ENCODE measurements at places on chromosomes 3 and 15. TPM values are rescaled to one million over a fixed set of nuclear protein-coding genes. Genes with fewer than 3 reads are reported as not detected.

DNA sequence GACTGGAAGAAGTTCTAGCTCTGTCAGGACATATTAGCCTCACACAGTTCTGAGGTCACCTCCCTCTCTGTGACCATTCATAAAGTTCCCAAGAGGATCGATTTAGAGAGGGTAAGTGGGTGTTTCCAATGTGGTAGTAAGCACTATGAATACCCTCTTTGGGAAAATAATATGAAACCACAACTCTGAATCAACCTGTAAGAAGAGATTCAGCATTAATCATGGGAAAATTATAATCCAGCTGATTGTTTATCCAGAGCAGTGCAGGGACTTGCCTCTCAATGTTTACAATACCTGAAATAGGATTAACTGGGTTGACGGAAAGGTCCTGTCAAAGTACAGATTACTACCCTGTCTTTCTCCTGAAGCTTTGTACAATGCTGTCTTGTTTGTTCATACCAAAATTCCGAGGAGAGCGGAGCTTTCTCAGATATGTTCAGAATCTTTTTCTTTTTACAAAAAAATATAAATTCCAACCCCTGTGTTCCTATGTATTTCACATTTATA, 302.9 kb upstream of the DPPA4 start:
- no peaks in the 10 kb centered on the region for H3K4me1 ChIP-seq
- no peak for DNase-seq
- no peak overlapping the region for H3K27ac ChIP-seq

- no peak overlapping the region for H3K4me3 ChIP-seq
- H3K36me3 ChIP-seq, result no peaks in the 10 kb centered on the region
- H3K27ac ChIP-seq, result no peak overlapping the region
These were observed 285.4 kb downstream of the ZBTB20 start for GRCh38 chr3:114861666-114862065.

DNA sequence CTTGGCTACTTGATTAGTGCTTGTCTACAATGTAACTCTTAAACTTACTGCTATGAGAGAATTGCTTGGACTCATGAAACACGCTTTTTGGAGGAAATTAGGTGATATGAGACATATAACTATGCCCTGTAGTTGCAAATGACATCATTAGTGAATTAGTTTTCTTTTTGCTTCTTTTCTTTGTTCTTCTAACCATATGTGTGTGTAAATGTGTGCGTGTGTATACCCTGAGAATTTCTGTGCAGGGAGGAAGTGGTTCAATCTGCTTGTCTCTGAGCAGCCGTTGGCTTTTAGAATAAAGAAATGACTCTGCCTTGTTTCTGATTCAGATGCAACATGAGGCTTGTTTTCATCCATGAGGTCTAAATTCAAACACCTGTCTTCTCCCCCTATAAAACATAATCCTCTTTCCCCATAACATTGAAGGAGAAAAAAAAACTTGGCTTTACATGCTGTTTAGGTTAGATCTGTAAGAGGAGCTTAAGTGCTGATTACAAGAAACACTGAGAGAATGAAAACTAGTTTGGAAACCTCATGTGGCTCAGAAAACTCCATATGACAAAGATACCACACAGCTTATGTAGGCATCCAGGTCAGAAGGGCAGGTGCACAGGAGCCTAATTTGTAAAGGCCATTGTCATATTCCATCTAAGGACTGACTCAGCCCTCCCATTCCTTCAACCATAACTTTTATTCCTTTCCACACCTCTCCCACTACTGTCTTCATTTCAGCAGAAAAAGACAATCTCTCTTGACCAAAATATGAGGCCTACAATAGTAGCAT, 30.5 kb upstream of the BLM start:
- peaks cover 29% of the 10 kb centered on the region for H3K4me1 ChIP-seq
- no peaks in the 10 kb centered on the region for H3K36me3 ChIP-seq
- DNase-seq, result peak; percentile 14

GRCh38 chr3:23805633-23806533, at the start of gene UBE2E1:
TSS of gene UBE2E1 (plus strand) at chr3:23805955. CDS start at chr3:23807270, 1,315 bp downstream.
- peaks cover 8% of the 10 kb centered on the region for H3K36me3 ChIP-seq
- peak within 1 kb of the TSS; percentile 99 for H3K4me3 ChIP-seq
- peak; percentile 81 for DNase-seq
- H3K27me3 ChIP-seq, result no peaks in the 10 kb centered on the region

GRCh38 chr15:75208501-75209288, 7.0 kb downstream of the C15orf39 start:
- no peaks in the 10 kb centered on the region for H3K27me3 ChIP-seq
- no peak overlapping the region for H3K27ac ChIP-seq
- DNase-seq, result no peak
- H3K4me1 ChIP-seq, result peaks cover 16% of the 10 kb centered on the region

DNA sequence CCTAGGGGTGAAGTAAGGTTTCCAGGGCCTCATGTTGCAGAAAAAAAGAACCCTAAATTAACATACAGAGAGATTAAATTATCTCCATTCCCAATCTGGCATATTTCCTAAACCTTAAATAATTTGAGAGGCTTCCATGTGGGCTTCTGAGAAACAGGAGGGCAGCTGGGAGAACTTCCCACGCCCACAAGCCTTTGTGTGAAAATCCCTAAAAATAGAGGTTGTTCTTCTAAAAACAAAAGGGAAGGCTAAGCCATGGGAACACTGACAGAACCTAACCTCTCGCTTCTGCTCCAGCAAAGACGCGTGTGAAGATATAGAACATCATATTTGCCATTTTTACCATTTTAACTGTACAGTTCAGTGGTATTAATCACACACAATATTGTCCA, 812 bp upstream of the SLC12A8 start:
- DNase-seq, result no peak
- H3K36me3 ChIP-seq, result no peaks in the 10 kb centered on the region
- no peak overlapping the region for H3K27ac ChIP-seq

DNA sequence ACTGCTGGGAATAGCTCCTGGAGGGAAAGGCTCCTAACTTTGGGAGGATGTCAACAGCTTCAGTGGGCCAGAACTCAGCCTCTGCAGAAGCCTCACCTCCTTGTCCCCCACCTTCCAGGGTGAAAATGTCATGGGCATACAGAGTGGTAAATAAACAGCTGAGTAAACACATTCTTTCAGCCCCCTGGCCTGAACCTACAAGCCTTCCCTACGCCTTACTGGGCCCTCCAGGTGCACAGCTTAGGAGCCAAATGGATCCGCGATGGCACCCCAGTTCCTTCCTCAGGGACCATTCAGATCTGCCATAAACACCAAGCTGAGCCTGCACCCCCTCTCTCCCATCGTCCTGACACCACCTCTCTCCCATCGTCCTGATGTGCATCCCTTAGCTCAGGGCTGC, 126.2 kb upstream of the IGF1R start:
- H3K27ac ChIP-seq, result no peak overlapping the region
- H3K36me3 ChIP-seq, result no peaks in the 10 kb centered on the region
- H3K27me3 ChIP-seq, result no peaks in the 10 kb centered on the region
- H3K4me1 ChIP-seq, result peaks cover 5% of the 10 kb centered on the region

DNA sequence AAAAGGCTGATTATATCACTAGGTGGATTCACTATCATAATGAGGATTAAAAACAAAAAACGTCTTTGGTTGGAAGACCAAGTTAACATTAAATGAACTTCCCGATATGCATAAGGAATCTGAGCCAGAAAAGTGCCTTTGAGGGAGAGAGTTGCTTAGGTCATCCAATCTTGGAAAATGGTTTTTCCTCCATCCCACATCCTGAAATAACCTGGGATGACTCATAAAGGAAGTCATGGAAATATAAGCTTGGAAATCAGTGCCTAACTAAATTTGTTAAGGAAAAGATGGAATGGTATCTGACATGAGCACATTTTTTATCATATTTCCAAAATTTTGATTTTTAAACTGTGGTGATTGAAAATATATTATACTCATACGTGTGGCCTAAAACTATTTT, 66.0 kb downstream of the KBTBD8 start:
- peaks cover 6% of the 10 kb centered on the region for H3K4me1 ChIP-seq
- H3K27me3 ChIP-seq, result no peaks in the 10 kb centered on the region
- DNase-seq, result no peak
- H3K36me3 ChIP-seq, result peaks cover 7% of the 10 kb centered on the region

DNA sequence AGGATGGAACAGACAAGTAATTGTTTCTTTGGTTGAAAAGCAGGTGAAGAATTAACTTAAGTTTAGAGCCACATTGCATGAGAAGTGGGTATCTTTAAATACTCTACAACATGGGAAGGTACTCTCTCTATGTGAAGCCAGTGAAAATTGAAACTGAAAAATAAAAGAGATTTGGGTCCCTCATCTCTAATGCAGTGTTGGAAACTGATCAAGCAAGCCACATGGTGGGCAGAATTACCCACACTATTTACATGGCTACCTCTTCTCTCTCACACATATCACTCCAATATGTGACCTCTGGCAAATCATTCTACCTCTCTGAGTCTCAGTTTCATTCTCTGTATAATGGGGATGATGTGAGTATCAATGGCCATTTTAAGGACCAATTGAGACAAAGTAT, 339.0 kb downstream of the IL5RA start:
- H3K4me3 ChIP-seq, result no peak overlapping the region
- no peak for DNase-seq
- no peaks in the 10 kb centered on the region for H3K27me3 ChIP-seq
- no peak overlapping the region for H3K27ac ChIP-seq

DNA sequence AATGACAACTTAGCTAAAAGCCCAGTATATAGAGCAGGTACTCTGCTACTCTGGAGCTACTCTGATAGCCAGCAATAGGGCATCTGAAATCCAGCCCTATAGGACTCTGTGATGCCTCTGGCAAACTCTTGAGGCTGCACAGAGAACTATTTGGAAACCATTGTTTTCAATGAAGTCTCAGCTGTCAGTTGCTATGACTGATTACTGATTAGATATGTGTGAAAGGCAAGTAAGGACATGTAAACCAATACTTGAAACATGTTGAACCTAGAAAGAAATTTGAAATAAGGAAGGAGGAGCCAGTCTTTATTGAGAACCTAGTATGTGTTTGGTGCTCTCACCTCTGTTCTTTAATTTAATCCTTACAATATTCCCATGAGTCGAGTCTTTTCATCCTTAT, 40.2 kb upstream of the CRTC3 start:
- peak overlapping the region; percentile 12 for H3K27ac ChIP-seq
- H3K36me3 ChIP-seq, result peaks cover 55% of the 10 kb centered on the region
- no peak overlapping the region for H3K4me3 ChIP-seq
- no peak for DNase-seq
- no peaks in the 10 kb centered on the region for H3K27me3 ChIP-seq

DNA sequence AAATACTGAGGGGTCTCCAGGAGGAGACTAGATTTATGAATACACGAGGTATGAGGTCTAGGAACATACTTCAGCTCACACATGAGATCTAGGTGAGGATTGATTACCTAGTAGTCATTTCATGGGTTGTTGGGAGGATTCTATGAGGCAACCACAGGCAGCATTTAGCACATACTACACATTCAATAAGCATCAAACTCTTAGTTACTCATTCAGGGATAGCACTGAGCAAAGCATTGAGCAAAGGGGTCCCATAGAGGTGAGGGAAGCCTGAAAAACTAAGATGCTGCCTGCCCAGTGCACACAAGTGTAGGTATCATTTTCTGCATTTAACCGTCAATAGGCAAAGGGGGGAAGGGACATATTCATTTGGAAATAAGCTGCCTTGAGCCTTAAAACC, 4.5 kb downstream of the CCR5 start:
- no peak for DNase-seq
- no peak overlapping the region for H3K4me3 ChIP-seq
- H3K4me1 ChIP-seq, result peaks cover 16% of the 10 kb centered on the region
- H3K36me3 ChIP-seq, result no peaks in the 10 kb centered on the region

GRCh38 chr3:38327335-38328009, 19.1 kb upstream of the XYLB start:
- H3K27me3 ChIP-seq, result peaks cover 35% of the 10 kb centered on the region
- H3K4me3 ChIP-seq, result no peak overlapping the region
- no peaks in the 10 kb centered on the region for H3K36me3 ChIP-seq
- DNase-seq, result no peak
- no peak overlapping the region for H3K27ac ChIP-seq
- no peaks in the 10 kb centered on the region for H3K4me1 ChIP-seq

GRCh38 chr15:65194826-65195547, 9.8 kb upstream of the CLPX start:
- DNase-seq, result no peak
- H3K36me3 ChIP-seq, result no peaks in the 10 kb centered on the region
- no peaks in the 10 kb centered on the region for H3K4me1 ChIP-seq
- H3K27ac ChIP-seq, result peak overlapping the region; percentile 39

GRCh38 chr3:55588146-55588765, 101.2 kb upstream of the WNT5A start:
- no peak overlapping the region for H3K4me3 ChIP-seq
- no peak overlapping the region for H3K27ac ChIP-seq
- DNase-seq, result no peak
- no peaks in the 10 kb centered on the region for H3K36me3 ChIP-seq

GRCh38 chr3:150106740-150107428, 136.2 kb upstream of the PFN2 start:
- H3K36me3 ChIP-seq, result no peaks in the 10 kb centered on the region
- DNase-seq, result no peak
- H3K4me1 ChIP-seq, result no peaks in the 10 kb centered on the region
- no peaks in the 10 kb centered on the region for H3K27me3 ChIP-seq

- H3K27ac ChIP-seq, result no peak overlapping the region
- H3K27me3 ChIP-seq, result peaks cover 7% of the 10 kb centered on the region
These were observed 293.3 kb upstream of the THBS1 start for GRCh38 chr15:39287322-39288195.

- H3K36me3 ChIP-seq, result no peaks in the 10 kb centered on the region
- no peaks in the 10 kb centered on the region for H3K27me3 ChIP-seq
- no peak for DNase-seq
- H3K27ac ChIP-seq, result no peak overlapping the region
- H3K4me1 ChIP-seq, result peaks cover 11% of the 10 kb centered on the region
These were observed 9.6 kb downstream of the AMIGO3 start for GRCh38 chr3:49709852-49710251.

- H3K4me3 ChIP-seq, result peak overlapping the region; percentile 82
- H3K27ac ChIP-seq, result peak overlapping the region; percentile 82
- DNase-seq, result no peak
- H3K4me1 ChIP-seq, result peaks cover 27% of the 10 kb centered on the region
- H3K27me3 ChIP-seq, result no peaks in the 10 kb centered on the region
These were observed 58.3 kb upstream of the TFRC start for GRCh38 chr3:196140224-196140623.

GRCh38 chr3:11247362-11247761, 24.8 kb upstream of the ATG7 start:
- no peak overlapping the region for H3K4me3 ChIP-seq
- no peaks in the 10 kb centered on the region for H3K4me1 ChIP-seq
- no peaks in the 10 kb centered on the region for H3K27me3 ChIP-seq
- no peak for DNase-seq
- no peaks in the 10 kb centered on the region for H3K36me3 ChIP-seq

Gene CCR4
- polyA plus RNA-seq, result 0.09 TPM

Gene TM4SF1
- not detected for polyA plus RNA-seq

Gene IGF2BP2
- 0.31 TPM for polyA plus RNA-seq

Gene ALDH1A2
- not detected for polyA plus RNA-seq

Gene CMSS1
- 27.7 TPM for polyA plus RNA-seq

Gene FILIP1L
- 0.96 TPM for polyA plus RNA-seq

Gene MYEF2
- polyA plus RNA-seq, result 6.7 TPM

Gene PRSS50
- not detected for polyA plus RNA-seq

Gene RNU5B-1
- not detected for polyA plus RNA-seq

Gene WWTR1
- polyA plus RNA-seq, result not detected

Gene DLEC1
- 0.27 TPM for polyA plus RNA-seq

All from naive B cell (primary cell).